AG09319 (cell line): ENCODE measurements at places on chromosomes 11 and 22.
A peak's percentile ranks its signal among the peaks of the same experiment; 100 is the strongest.

DNA sequence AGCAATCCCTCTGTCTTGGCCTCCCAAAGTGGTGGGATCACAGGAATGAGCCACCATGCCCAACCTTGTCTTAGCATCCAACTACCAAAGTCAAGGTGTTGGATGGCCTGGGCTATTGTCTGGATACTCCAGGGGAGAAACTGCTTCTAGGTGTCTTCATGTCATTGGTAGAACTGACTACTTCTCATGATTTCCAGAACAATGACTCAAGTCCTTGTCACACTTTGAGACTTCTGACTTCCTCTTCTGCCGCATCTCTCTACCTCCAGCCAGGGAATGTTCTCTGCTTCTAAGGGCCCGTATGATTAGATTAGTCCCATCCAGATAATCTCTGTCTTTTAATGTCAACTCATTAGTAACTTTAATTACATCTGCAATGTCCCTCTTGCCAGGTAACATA is 30.6 kb downstream of the APOL6 start:
- DNase-seq, result no peak

GRCh38 chr11:106015066-106015465 is 7.0 kb downstream of the MSANTD4 start:
- no peak for DNase-seq

- DNase-seq, result no peak
Observed at GRCh38 chr11:5931061-5931460, 11.0 kb upstream of the OR56A3 start.

- no peak for DNase-seq
Observed at GRCh38 chr11:127074151-127074761, 73.7 kb upstream of the KIRREL3 start.

DNA sequence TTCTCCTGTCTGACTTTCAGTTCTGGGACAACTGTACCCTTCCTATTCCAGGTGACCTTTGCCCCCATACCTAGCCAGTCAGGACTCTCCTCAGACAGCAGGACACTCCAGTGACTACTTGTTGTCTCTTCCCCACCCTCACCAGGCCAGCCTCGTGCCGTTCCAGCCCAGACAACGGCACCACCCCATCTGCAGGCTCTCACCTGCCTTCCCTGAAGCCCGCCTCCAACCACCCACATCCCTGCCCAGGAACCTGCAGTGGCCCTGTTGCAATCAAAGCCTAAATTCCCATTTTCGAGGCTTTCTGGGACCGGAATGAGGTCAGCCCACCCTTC is 3.7 kb downstream of the IL2RB start:
- DNase-seq, result no peak

DNA sequence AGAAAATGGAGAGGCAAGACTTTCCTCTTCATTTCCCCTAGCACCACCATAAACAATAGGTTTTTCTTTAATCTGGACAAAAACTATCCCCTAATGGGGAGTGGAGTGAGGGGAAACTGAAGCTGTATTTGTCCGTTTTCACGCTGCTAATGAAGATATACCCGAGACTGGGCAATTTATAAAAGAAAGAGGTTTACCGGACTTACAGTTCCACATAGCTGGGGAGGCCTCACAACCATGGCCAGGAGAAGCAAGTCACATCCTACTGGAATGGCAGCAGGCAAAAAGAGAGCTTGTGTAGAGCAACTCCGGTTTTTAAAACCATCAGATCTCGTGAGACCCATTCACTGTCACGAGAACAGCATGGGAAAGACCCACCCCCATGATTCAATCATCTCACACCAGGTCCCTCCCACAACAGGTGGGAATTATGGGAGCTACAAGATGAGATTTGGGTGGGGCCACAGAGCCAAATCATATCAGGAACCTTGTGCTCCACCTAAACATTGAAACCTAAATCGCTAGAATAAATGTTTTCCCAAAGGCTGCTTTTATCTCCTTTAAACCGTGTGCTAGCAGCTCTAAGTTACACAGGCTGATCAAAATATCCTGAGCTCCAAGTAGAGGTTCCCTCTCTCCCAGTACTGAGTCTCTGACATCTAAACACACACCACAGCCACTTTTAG is 4.3 kb downstream of the UBQLN3 start:
- DNase-seq, result no peak

- peak; percentile 64 for DNase-seq
Observed at GRCh38 chr11:65899356-65900124, 648 bp downstream of the FOSL1 start.

- DNase-seq, result no peak
Observed at GRCh38 chr22:19990609-19991394, 25.8 kb downstream of the ARVCF start.

DNA sequence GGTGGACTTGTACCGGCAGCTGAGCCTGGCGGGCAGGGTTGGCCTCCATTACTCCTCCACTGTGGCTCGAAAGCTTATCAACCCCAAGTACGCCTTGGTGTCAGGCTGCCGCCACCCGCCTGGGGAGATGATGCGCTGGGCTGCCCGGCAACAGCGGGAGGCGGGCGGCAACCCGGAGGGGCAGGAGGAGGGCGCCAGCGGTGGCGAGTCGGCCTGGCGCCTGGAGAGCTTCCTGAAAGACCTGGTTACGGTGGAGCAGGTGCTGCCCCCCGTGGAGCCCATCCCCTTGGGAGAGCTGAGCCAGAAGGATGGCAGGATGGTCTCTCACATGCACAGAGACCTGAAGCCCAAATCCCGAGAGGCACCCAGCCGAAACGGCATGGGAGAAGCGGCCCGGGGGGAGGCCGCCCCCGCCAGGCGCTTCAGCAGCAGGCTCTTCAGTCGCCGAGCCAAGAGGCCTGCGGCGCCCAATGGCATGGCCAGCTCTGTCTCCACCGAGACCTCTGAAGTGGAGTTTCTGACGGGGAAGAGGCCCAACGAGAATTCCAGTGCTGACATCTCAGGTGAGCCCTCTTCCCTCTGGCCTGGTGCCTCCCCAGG is 26.7 kb downstream of the FAM83F start:
- no peak for DNase-seq

DNA sequence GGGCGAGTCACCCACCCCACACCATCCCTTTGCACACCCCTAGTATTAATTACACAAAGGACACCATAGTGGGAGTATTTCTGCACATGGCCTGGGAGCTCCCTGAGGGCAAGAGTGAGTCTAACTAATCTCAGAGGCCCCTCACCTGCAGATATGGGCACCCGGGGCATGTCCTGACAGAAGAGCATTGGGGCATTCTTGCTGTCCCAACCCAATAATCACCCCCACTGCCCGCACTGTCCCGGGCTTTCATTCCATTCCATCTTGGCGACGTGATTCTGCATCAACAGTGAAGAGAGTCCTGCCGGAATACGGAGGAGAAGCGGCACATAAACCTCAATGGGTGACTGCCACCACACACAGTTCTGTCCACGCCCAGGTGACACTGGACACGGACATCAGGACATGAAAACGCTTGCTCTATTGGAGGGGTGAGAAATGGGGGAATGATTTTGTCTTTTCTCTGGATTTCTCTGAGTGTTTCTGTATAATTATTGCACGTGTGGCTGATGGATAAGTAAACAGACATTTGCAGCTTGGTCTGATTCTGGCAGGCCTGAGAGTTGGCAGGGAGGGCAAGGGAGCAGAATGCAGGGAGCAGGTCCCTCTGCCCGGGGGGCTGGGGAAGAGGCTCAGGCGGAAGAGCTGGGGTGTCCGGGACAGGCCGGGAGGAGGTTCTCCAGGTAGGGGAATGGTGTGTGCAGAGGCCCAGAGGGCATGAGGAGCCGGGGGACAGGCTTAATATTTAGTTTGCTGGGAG is 38.2 kb downstream of the SCUBE1 start:
- DNase-seq, result no peak

DNA sequence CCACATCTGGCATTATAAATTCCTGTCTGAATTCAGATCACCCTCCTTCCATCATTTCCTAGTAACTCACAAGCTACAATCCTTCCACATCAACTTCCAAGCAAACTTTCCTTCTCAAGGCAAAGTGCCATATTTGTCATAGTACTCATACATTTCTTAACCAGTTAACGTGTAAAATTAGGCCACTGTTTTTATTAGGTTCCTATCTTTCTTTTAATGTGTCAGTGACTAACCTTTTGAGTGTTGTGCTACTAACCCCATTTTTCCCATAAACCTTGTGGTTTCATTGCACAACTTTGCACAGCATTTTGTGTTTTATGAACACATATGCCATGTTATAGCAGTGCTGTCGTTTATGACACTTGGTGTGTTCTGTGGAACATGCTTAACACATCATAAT is 90.1 kb downstream of the KIF18A start:
- no peak for DNase-seq

GRCh38 chr11:15473954-15474837 is 359.5 kb downstream of the INSC start:
- DNase-seq, result no peak

DNA sequence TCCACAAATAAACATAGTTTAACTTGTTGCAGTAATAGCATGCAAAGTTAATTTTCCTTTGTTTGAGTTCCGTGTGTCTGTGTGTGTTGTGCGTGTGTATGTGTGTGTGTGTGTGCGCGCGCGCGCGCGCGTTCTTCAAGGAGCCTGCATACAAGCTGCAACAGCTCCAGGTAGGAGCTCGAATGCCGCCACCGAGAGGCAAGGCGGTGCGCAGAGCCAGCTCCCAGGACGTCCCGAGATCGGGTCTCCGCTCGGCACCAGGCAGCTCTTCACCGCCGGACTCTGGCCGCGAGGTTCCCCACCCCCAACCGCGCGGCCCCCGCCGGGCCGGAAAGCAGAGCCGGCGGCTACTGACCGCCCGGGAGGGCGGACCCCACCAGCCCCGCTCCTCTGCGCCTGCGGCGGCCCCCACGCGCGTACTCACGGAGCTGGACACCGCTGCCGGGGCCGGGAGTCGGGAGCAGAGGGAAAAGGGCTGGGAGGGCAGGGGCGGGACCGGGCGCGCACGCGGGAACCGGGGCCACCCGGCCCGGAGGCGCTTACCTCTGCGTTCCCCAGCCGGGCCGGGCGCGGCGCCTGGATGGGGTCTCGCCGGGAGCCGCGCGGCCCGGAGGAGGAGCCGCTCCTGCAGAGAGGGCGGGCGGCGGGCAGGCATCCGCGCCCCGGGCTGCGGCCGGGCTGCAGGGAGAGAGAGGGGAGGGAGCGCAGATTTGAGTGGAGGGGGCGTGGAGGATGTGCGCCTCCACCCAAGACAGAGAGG is 40.4 kb upstream of the AKIP1 start:
- DNase-seq, result peak; percentile 48

DNA sequence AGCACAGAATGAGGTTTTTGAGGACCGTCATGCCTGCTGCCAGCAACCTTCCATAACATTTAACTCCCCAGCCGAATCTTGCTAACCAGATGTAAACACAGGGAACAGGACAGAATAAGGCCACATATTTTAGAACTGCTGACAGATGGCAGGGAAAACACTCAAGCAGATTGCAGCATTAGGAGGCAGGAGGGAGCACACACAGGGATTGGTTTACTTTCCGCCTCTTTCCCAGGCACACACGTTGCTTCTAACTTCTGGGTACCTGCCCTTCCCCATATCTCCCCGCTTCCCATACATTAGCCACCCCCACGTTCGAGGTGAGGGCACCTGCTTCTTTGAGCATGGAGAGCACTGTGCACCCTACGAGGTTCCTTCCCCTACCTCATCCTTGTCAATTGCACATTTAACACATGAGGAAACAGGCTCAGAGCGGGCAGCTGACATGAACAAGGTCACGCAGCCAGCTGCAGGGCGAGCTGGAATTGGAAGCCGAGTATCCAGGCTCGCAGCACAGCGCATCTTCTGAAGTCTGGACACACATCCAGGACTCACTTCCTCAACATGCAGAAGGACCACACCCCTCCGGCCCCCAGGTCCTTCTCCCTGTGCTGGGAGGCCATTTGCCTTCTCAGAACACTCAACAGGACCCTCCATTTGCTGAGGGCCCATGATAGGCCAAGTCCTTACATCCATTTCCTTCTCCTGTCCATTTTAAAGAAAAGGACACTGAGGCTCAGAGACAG is 18.7 kb downstream of the ASPHD2 start:
- no peak for DNase-seq

GRCh38 chr22:22981670-22982571 is 88.4 kb upstream of the GNAZ start:
- DNase-seq, result no peak

DNA sequence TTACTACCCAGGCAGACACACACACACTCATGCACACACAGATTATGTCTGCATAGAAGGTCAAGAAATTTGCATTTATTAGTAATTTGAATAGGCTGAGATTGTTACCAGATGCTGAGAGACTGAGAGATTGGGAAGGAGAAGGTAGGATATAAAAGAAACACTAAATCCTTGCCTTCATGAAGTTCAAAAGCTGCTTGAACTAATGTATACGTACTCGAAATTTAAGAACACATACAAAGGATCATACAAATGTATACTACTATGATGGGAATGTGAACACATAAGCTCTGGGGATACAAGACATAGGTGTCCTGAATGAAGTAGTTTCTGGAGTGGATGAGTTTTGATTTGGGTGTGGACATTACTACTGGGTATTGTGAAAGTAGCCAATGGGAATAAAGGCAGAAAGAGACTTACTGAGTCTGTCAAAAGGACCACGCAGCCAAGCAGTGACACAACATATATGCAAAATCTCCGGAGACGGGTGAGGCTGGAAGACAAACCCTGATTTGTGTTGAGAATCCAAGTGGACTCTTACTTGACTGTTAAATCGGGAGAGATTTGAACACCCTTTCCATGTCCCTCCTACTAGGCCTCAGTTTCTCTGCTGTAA is 7.3 kb upstream of the PKNOX2 start:
- no peak for DNase-seq

DNA sequence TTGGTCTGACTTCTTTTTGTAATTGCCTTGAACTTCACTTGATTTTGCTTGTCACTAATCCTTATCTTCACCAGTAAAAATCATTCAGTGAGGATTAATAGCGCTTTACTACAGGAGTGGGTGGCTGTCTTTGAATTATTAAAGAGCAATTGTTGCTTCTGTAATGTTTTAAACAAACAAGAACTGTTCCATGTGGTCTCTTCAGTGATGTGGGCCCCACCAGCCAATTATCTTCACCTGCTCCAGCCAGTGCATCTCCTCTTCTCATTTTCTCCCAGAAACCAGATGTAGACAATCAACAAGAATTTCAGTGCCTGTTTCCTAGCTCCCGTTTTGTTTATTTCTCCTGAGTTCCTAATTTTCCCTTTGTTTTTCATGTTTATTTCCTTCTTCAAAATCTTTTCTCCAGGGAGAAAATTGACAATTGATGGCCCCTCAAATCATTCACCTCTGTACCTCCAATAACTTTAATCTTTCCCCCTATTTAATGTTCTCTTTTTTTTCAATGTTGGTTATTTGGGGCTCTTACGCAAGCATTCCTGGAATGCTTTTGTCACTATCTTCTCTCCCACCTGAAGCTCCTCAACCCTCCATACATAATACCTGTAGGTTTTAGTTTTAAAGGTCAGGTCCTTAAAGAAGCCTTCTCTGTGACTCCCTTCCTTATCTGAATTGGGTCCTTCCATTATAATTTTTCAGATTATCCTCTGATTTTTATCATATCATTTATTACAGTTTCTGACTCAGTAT is 115.1 kb downstream of the ARFGAP2 start:
- DNase-seq, result no peak

GRCh38 chr11:20026629-20027555 is 133.4 kb downstream of the DBX1 start:
- no peak for DNase-seq
